ENCODE measurements at places on chromosomes 6 and 20.

GRCh38 chr6:146433881-146434731 lies 109.5 kb upstream of the RAB32 start:
- no peak for DNase-seq

GRCh38 chr20:40489886-40490285 lies 199.2 kb downstream of the MAFB start:
- no peak for DNase-seq

GRCh38 chr6:110331816-110332215 lies 26.3 kb downstream of the METTL24 start:
- no peak for DNase-seq

- peak; percentile 62 for DNase-seq
Observed at GRCh38 chr6:37624606-37625574, 72.8 kb downstream of the MDGA1 start.

- DNase-seq, result peak; percentile 2
Observed at GRCh38 chr6:24064106-24064505, 61.9 kb upstream of the NRSN1 start.

- DNase-seq, result no peak
Observed at GRCh38 chr6:129130959-129131681, 248.2 kb downstream of the LAMA2 start.

DNA sequence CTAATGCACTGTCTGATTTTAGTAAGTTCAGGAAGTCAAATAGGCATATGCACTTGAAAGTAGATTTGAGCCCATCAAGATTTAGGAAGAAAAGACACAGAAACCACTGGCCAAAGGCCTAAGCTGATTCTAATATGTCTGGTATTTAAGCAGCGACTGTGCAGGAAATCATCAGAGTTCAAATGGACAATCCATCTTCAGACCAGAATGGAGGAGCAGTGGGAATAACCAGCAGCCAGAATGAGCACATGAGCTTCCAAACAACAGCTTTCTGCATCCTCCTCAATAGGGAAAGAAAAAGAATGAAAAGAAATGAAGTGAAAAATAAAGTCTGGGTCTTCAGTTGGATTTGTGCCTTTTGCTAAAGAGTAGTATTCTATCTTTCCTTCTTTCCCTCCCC lies 50.6 kb downstream of the SOD2 start:
- no peak for DNase-seq

DNA sequence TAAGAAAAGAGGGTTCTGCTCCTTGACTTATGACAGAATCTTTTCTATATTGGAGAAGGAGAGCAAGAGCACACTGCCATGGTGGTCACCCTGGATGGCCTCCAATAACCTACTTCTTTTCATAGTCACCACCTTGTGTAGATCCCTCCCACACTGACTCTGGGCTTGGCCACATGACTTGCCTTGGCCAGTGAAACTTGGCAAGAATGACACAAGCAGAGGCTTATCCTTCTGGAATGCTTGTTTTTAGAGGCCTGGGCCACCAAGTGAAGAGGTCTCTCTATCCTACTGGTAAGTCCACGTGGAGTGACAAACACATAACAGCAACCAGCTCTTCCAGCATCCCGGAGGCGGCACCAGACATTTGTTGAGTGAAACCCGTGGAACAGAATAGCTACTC lies 349.4 kb upstream of the JARID2 start:
- no peak for DNase-seq

GRCh38 chr6:16319813-16320532 lies 81.6 kb downstream of the GMPR start:
- DNase-seq, result peak; percentile 88

GRCh38 chr20:34403063-34403827 lies 40.2 kb downstream of the ITCH start:
- no peak for DNase-seq

DNA sequence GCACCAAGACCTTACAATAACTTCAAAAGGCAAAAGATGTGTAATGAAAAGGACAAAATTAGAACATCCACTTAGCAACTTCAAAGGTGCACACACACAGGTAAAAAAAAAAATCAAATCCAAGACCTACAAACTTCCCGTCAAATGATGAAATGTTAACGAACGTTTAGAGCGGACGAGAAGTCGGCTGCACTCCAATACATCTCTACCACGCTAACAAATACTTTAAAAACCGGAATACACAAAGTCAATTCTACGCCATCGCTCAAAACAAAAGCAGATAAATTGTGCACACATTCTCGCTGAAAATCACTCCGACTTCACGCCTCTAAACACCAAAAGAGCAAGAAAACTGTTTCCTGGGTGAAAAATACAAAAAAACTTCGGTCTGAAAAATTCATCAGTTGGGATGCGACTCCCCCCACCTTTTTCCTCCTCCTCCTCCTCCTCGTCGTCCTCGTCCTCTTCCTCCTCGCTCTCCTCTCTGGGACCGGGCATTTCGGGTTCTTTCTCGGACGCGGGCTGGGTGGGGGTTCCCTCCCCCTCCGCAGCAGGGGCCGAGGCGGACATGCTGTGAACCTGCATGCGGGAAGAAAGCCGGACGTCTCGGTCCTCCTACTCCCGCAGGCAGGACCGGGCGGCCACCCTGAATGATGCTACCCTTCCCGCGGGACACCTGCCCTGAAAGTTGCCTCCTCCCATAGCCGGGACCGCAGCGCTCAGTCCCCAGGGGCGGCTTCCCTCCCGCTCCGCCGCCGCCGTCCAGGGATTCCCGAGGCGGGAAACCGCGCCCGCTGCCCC lies 712 bp downstream of the DEK start:
- peak; percentile 39 for DNase-seq

DNA sequence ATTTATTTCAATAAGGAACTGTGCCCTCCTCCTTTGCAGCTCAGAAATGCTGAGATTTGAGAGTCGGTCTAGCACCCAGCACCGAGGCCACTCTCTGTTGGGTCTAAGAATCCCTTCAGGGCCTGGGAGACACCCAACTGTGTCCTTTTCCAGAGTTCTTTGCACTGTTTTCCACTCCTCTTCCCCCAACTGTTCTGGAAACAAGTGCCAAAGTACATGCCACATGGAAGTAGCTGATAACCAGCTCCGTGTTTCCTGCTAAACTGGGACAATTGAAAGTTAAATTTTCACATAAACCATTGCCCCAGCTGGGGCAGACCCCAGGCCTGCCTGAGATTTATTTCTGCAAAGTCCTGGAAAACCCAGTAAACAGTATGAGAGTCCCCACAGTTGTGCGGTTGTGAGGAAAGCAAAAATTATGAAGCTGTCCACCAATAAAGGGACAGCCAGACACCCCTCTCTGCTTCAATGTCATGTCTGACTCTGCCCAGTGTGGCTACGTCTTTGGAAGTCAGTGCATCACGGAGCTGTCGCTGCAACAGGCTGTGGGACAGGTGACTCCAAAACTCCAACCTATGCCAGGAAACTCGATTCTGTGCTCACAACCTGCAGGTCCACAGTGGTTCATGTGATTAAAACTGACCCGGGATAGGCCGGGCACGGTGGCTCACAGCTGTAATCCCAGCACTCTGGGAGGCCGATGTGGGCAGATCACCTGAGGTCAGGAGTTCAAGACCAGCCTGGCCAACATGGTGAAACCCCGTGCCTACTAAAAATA lies 178.0 kb upstream of the AFDN start:
- DNase-seq, result no peak

GRCh38 chr20:61797200-61797599 lies 268.5 kb downstream of the TAF4 start:
- no peak for DNase-seq

- no peak for DNase-seq
Observed at GRCh38 chr20:57480444-57481160, 44.3 kb downstream of the CTCFL start.

DNA sequence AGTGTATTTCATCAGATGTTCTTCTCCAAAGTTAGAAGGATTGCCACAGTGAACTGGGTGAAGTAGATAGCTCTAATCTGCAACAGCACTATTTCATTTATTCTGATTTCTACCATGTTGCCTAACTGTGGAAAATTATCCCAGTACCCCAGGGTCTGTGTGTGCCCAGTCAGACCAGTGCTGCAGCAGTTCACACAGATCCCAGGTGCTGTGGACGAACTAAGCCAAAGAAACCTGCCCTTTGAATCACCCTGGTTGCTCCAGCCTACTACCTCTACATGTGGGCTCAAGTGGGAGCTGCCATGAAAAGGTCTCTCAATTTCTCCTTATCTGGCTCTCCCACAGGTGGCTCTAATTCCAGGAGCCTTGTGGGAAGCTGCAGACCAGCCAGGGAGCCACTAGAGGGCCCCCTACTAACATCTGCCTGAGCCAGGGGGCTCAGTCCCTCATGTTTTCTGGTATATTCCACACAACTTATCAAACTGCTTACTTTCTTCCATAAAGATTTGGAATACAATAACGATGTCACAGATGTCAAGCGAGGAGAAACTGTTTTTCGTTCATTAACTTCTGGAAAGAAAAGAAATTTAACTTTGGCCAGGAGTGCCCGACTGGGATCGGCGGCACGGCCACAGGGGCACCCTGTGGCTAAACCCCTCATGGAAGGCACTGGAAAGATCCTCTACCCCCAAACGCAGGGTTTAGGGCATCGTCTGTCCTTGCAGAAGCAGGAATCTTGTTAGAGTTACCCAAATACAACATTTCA lies 31.6 kb upstream of the LY86 start:
- DNase-seq, result peak; percentile 70

DNA sequence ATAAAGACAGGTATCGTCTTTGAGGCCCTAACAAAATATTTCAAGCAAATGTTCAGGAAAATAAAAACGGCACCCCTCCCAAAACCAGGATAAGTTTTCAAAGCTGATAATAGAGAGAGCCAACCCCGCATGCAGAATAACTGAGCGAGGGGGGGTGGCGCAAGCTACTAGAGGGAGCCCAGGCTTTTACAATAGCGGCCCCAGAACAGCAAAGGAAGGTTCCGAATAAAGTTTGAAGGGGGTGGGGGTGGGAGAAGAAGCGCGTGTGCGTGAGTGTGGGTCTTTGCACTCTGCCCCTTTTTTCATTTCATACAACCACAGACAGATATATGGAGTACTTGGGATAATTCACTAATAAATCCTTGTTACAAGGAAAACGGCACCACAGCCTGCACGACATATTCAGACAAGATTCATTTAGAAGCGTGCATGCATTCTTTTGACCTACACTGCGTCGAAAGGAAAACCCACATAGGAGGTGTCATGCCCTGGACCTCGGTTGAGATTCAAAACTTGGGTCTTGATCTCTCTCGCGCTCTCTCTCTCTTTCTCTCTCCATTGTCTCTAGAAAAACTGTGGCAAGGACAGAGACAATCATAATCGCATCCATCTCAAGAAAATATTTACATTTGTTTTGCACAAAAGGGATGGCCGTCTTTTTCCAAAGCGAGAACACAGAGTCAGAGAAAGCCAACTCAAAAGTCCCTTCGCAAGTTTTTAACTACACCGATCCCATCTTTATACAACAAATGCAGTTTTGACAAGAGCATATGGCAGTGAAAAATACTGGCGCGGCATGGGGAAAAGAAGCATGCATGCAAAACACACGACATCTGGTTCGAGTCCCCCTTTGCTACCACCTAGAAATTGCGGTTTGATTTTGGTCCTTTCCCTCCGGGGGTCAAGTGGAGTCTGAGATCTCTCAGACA lies 1.6 kb downstream of the OLIG3 start:
- DNase-seq, result no peak

- DNase-seq, result no peak
Observed at GRCh38 chr20:23407781-23408464, 13.4 kb downstream of the NAPB start.

DNA sequence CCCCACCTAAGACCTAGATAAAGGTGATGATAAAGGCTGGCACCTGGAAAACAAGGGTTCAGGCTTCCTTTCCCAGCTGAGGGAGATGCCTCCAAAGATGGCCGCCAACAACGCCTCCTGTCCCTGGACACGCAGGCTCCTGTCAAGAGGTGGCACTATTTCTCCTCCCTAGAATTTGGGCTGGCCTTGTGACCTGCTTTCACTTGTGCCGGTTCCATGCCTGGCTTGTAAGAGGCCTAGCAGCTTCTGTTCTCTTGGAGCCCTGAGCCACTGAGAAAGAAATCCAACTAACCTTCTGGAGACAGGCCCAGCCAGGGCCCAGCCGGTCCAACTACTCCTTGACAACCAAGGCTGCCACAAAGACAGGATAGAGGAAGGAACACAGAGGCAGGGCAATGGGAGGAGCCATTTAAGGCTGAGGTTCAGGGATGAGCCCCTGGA lies 60.2 kb upstream of the RALY start:
- DNase-seq, result peak; percentile 85

DNA sequence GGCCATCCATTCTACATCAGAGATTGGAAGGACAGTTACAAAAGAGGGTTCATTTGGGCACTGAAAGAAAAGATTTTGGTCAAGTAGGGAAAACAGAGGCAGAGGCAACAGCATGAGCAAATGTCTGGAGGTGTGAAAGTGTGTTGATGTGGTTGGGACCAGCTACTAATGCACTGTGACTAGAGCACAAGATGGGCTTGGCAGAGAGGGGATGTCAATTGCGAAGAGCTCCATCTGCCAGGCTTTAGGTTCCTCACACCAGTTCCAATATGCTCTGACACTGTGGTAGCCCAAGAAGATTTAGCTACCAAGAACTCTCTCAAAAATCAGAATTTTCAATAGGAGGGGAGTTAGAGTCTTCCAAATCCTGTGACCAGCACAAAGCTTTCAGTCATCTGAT lies 42.1 kb downstream of the TRAF3IP2 start:
- DNase-seq, result no peak

- DNase-seq, result no peak
Observed at GRCh38 chr6:1285556-1285955, 26.3 kb upstream of the FOXQ1 start.

DNA sequence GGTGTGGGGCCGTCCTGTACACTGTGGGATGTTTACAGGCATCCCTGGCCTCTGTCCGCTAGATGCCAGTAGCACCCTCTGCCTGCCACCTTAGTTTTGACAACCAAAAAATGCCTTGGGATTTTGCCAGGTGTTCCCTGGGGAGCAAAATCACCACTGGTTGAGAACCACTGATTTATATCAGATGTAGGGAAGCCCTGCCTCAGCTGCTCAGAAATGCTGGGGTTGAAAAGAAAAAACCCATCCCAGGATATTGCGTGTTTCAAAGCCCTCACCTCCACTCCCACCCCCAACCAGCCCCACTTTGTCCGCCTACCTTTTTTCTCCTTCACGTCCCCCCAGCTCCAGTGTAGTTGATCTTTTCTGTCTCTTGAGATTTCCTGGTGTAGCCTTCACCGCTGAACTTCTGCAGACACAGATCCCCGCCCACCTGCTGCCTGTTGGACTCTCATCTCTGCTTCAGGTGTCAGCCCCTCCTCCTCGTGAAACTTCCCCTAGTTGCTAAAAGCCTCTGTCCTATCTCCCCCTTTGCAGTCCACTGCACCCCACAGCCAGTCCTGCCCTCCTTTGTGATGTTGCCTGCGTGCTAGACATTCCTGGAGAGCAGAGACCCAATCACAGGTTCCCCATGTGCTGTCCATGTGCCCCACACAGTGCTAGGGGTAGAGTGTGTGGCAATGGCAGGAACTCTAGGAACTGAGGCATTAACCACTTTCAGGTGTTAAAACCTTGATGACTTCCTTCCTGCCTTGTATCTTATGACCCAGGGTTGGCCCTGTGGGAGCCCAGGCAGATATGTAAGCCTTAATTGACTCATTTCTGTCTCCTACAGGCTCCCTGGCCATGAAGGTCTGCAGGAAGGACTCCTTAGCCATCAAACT lies 98.9 kb downstream of the TBC1D7 start:
- no peak for DNase-seq
